ENCODE measurements at places on chromosomes 13 and 19.
A peak's percentile ranks its signal among the peaks of the same experiment; 100 is the strongest.

GRCh38 chr19:38496603-38497487, 63.4 kb downstream of the RYR1 start:
- DNase-seq, result no peak

DNA sequence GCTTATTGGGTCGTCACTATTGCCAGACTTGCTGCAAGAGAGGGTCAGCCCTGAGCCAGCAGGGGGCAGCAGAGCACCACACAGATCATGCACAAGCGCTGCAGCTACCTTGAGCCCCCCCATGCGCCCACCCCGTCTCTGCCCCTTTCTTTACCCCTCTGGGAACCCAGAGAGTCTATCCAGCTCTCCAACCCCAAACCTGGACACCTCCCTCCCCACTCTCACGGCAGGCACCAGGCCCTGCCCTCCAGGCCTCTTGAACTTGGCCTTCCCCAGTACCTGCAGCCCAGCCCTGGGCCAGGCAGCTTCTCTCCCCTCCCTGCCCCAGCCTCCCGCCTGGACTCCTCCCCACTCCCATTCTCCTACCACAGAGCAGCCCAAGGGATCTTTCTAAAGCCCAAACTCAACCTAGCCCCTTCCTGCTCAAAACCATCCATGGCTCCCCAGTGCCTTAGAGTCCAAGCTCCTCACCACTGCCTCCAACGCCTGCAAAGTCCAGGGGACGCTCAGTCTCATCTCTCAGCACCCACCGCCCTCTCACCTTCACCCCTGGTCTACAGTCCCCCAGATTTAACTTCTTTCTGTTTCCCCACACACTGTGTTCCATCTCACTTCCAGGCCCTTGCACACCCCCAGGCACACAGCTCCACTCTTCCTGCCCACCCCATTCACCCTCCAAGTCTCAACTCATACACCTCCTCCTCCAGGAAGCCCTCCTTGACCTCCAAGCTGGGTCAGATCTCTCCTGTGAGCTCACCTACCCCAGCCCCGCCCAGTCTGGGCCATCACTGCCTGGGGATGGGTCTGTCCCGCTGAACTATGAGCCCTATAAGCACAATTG, 9.4 kb upstream of the CEACAM16 start:
- peak; percentile 76 for DNase-seq

- DNase-seq, result no peak
Observed at GRCh38 chr13:27004866-27005265, 166.7 kb downstream of the USP12 start.

GRCh38 chr19:29269641-29270040, 56.7 kb upstream of the UQCRFS1 start:
- DNase-seq, result no peak

DNA sequence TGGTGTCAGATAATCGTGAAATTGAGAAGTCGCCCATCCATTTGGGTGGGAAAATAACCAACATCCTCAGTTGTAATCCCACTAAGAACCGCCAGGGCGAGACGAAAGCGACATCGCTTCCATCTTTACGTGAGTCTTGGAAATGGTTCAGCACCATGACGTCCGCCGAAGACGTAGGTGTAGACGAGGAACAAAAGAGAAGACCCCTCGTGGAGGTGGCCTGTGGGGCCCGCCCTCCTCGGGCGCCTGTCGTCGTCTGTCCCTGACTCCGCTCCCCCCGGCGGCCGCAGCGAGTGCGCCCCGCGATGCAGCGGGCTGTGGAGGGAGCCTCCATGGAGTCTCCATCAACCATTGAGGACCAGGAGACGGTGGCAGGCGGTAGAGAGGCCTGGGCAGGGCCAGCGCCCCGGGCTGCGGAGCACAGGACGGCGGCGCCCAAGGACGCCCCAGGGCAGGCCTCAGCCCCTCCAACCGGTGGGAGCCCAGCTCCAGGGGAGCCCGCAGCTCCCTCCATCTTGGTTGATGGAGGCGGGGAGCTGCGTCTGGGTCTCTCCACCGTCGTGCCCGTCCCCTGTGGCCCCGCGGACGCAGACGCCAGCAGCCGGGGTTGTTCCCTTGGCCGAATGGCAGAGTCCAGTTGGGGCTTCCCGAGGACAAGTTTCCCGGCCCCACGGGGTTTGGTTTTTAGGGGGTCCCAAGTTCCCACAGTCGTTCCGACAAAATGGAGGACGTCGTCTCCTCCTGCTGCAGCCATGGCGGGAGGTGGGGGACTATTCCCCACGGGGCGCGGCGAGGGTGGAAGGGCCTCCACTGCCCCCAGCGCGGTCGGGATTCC, 990 bp upstream of the ZMYM2 start:
- peak; percentile 94 for DNase-seq

- DNase-seq, result peak; percentile 64
Observed at GRCh38 chr19:46660008-46660517, 919 bp downstream of the DACT3 start.

DNA sequence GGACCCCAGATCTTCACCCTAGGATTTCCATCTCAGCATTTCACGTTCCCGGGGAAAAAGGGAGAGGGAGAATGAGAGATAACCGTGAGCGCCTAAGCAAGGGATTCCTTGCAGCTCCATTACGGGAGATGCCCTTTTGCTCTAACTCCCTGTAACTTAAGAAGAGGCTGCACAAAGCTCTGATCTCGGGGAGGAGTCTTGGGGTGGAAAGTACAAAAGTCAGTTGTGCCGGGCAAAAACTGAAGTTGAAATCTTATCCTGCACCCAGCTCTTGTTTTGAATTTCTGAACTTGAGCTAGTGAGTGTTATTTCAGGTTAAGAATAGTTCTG, 256.4 kb upstream of the SOX21 start:
- no peak for DNase-seq

GRCh38 chr13:40613192-40613818, 53.1 kb downstream of the FOXO1 start:
- no peak for DNase-seq

- DNase-seq, result peak; percentile 83
Observed at GRCh38 chr19:33419788-33420130, 46.2 kb downstream of the CEBPG start.

DNA sequence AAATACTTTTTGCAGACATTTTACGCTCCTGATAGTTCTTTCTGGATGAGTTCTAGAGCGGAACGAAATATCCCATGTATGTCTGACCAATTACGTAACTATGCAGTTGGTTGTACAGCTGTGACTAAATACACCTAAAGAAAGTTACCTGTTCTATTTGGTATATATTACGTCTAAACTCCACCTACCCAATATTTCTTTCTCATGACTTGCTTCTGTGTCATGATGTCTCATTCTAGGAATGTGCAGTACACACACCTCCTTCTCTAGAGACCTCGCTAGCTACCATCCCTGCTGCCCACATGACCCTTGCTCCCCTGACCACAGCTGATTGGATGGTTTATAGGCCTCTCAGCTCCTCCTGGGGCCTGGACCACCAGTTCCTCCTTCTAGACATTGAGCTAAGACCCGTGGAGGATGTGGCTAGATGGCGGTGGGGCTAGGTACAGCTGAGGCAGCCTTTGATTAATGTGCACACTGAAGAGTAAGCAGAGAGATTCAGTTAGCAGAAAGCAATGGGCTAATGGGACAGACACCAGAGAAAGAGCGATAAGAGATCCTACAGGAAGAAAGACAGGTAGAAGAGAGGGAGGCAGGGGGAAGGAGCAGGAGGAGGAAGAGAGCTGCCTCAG, 422.1 kb downstream of the COG6 start:
- DNase-seq, result no peak

DNA sequence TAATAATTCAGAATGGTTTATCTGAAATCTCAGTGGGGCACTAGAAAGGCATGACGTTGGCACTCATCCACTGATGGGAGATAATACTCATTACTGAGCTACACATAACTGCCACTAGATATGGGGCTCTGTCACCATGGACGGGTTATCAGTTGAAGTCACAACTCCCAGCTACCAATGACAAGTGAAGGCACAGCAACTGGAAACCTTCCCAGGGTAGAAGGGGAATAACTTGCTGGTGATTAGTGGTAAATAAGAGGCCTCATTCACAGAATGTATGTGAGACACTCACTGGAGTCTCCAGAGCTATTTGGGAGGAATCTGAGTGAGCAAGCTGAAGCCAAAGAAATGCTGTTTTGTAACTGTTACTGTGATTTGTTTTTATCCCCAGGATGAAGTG, 249.6 kb downstream of the ENOX1 start:
- no peak for DNase-seq

DNA sequence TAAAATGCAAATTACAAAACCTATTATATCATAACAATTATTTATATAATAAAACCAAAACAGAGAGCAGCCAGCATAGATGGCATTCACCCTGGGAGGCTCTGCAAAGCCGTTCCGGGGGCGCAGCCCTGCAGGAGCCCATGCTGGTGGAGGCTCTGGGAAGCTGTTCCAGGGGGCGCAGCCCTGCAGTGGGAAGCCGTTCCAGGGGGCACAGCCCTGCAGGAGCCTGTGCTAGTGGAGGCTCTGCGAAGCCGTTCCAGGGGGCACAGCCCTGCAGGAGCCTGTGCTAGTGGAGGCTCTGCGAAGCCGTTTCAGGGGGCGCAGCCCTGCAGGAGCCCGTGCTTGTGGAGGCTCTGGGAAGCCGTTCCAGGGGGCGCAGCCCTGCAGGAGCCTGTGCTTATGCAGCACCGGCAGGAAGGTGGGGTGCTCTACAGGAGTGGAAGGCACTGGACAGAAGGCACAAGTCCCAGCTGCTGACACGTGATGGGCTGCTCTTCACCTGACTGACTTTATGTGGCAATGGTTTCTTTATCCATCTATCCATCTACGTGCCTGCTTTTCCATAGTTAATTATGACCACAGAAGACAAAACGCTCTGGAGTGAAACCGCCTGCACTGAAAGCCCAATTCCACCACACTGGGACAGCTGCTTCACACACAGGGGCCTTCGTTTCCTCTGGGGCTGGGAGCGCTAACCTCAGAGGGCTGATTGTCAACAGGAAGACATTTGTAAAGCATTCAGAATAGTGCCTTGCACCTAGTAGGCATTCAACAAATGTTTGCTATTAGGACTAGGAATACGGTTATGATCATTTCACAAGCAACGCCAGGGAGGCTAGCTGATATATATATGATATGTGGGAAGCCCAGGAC, 23.7 kb downstream of the PCID2 start:
- no peak for DNase-seq

- DNase-seq, result peak; percentile 85
Observed at GRCh38 chr13:80339912-80340650, 845 bp downstream of the SPRY2 start.

- no peak for DNase-seq
Observed at GRCh38 chr19:46954993-46955812, 64.4 kb upstream of the NPAS1 start.

DNA sequence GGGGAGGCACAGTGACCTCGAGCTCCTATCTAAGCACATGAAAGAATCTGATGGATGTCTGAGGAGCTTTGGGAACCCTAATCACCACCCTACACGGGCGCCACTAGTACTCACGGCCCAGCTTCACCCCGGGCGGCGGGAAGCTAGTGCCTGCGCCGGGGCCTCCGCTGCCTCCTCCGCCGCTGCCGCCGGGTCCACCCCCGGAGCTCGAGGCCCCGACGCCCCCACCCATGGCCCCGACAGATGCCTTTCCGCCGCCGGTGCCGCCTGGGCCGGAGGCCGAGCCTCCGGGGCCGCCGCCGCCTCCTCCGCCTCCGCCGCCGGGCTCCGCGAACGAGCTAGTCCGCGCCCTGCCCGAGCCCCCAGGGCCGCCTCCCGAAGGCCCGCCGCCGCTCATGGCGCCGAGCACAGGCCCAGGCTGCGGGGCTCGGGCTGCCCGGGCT, 312 bp downstream of the GSK3A start:
- DNase-seq, result peak; percentile 13

GRCh38 chr13:77177646-77178045, 149.2 kb downstream of the MYCBP2 start:
- DNase-seq, result no peak

DNA sequence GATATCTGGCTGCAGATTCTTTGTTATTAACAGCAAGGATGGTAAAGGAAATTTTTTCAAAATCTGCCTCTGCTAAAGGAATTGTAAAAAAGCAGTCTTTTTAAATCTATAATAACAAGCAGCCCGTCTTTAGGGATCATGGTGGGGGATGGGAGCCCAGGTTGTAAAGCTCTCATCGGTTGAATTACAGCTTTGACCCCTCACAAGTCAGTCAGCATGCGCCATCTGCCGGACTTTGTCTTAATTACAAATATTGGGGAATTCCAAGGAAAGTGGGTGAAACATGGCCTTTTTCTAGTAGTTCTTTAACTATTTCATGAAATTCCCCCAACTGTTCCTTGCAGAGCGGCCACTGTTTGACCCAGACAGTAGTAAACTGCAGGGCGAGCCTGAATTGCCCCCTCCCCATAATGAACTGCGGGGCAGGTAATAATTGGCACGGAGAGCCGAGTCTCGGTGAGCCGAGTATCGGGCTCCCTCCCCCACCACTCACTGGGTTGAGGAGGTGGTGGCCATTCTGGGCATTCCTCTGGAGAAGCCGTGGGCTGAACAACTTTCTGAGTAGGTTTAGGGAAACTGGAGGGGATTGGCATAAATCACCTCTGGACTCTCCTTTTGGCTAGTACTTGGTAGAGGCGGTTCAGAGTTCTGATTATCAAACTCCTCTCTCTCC, 11.6 kb downstream of the ZNF578 start:
- no peak for DNase-seq

GRCh38 chr13:19663416-19663979, 30.0 kb downstream of the MPHOSPH8 start:
- no peak for DNase-seq

- no peak for DNase-seq
Observed at GRCh38 chr13:73714522-73714921, 419.7 kb downstream of the KLF12 start.

DNA sequence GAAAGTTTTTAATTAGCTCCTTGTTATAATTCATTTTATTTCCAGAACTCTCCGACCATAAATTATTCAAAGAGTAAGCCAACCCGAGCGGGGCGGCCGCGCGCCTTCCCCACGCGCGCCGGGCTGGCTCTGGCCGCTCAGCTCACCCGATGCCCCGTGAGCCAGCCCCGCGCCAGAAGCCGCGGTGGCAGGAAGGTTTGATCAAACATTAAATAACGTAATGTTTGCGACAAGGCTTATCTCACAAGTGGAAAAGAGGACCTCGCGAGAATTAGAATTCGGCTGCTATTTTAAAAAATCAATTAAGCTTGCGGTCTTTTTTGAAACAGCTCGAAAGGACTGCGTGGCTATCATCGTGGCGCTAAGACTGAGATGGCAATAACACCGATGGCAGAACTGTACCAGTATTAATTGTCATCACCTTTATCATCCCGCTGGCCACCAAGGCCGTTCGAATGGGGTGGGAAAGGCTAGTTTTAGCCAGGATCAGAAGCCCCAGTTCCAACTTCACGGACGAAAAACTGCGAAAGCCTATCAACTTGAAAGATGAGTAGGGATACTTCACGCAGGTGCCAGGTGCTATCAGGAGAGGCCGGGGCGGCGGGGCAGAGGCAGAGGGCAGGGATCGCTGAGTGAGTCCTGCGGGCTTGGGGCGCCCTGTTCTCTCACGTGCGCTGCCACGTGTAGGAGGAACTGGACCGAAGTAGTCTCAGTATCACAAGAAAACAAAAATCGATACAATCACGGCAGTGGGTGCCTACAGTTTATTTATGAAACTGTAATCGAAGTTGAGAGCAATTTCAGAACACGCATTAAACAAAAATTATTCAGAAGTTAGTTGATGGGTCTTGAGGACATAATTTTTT, 6.4 kb downstream of the POU4F1 start:
- peak; percentile 83 for DNase-seq

GRCh38 chr19:47742634-47743033, 2.7 kb upstream of the NOP53 start:
- DNase-seq, result peak; percentile 18

GRCh38 chr19:29944390-29945012, 2.5 kb downstream of the URI1 start:
- DNase-seq, result no peak

Data from retina (tissue), 1 donor.